ENCODE measurements at places on chromosomes 6 and 20.

DNA sequence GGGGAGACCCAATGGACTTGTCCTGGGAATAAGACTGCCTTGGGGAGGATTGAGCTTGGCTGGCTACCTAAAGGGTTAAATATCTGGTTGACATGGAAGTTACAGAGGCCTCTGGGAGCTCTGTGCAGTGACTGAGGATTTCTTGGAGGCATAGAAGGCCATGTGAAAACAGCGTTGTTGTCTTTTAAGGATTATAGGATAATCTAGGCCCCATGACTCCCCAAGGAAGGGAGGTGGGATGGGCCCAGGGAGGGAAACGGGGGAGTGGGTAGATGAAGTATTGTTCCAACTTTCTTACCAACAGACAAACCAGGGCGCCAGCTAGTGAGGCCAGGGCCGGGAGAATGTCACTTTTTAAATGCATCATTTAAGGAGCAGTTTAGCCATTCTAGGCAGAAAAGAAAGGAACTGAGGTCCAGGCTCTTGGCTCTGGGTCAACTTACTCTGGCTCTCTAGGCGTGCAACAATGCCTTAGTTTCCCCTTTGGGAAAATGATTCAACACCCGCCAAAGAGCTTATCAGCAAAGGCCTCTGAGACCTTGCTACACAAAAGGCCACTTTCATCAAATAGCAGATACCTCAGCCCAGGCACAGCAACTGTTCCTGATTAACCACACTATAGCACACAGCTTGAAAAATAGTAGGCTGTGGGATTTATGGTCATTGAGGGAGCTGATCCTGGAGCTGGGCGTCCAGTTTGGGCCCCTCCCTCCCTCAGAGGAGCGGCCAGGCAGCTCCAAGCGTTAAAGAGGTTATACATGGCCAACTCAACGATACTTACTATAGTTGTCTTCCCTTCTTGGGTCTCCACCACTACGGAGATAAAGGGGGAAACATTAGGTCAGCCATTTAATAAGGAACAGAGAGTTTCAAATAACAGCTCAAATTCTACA lies 7.0 kb downstream of the MRPS18A start:
- no peak for DNase-seq

DNA sequence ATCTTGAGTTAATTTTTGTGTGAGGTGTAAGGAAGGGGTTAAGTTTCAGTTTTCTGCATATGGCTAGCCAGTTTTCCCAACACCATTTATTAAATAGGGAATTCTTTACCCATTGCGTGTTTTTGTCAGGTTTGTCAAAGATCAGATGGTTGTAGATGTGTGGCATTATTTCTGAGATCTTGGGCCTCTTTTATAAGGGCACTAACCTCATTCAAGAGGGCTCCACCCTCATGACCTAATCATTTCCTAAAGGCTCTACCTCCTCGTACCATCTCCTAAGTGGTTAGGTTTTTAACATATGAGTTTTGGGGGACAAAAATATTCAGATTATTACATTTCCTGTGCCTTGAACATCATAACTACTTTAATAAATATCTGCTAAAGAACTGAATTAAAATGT lies 510.9 kb downstream of the UTRN start:
- DNase-seq, result no peak

DNA sequence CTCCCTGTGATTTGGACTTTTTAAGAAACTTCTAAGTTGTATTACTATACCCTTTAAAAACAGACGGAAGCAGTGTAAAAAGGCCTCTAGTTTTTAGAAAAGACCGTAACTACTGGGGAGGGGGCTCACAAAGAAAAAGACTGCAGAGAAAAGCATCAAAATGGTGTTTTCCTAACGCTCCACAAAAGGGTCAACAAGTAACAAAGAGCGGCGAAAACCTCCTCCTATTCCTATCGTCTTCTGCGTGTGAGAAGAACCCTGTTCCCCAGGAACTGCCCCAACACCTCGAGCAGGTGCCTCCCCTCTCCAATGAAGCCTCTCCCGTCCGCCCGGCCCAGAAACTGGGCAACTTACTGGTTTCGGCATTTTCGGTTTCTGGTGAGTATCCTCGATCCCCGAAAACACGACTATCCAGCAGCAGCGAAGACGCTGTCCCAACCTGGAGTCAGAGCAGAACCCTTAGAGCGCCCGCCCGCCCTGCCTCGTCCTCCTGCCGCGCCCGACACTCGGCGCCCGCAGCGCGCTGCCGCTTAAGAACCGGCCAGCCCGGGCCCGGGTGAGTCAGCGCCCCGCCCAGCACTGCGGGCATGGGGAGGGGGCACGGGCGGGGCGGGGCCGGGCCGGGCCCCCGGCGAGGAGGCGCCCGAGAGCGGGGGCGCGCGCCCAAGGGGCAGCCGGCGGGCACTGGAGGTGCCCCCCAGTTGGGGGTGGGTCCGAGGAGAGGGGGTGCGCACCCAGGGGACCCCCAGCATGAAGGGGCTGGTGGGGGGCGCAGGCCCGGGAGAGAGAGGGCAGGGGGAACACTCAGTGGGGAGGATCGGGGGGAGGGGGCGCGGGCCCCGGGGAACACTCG lies 1.2 kb downstream of the EZR start:
- no peak for DNase-seq

- no peak for DNase-seq
Measured at GRCh38 chr6:148250975-148251685, 91.5 kb upstream of the SASH1 start.

Data from epithelial cell of prostate (primary cell).